ENCODE measurements at places on chromosomes 5 and 9.

GRCh38 chr9:113998525-113999255 lies 79.4 kb downstream of the AMBP start:
- DNase-seq = no peak

DNA sequence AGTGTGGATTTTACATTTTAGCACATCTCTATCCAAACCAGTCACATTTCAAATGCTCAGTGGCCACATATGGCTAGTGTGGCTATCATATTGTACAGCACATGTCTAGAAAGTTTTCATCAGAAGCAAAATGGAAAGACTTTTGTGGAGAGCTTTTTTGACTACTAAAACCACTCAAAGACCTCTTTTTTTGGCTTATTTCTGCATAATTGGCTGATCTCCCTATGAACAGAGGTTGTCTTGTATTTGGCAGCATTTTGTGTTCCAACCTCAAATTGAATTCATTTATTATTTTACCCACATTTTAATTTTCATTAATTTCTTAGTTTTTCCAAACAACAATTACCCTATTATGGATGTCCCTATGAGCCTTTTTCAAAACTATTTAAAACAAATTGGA lies 395.7 kb downstream of the TLE1 start:
- DNase-seq = no peak

- no peak for DNase-seq
These were observed 13.3 kb upstream of the RNF130 start for GRCh38 chr5:180084638-180085561.

GRCh38 chr5:98109561-98110006 lies 663.9 kb upstream of the RGMB start:
- DNase-seq = no peak

DNA sequence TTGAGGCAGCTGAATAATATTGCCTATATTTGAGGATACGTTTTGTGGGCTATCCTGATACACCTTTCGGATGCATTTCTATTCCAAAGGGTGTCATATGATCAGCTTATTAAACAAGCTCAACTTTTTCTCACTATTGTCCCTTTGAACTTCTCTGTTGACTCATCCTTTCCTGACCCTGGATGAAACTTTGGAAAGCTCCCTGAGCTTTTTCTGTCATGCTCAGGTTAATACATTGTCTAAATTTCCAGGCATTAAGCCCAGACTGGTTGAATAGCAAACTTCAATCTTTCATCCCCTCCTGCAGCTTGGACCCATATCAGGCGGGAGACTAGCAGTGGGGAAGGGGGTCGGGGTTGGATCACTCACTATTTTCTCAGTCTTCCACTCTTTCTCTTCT lies 104.9 kb upstream of the PTPN3 start:
- DNase-seq = no peak
